Amygdala (tissue), 56 donors: ENCODE measurements at places on chromosomes 6 and 20.

DNA sequence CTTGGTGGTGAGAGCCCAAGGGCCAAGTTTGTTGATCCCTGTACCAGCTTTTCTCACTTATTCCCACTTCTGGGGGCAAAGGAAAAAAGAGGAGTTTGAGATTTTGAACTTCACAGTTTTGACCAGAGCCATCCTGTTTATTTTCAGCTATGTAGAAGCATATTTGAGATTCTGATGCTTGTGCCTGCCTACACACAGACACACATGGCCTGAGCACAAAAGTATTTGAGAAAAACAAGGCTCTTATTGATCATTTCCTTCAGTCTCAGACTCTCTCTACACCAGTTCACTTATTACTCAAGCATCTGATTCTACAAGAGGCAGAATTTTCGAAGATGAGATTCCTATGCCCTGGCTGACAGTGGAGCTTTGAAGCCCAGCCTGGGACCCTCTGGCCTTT lies 100.7 kb downstream of the TCP11 start:
- DNase-seq: no peak

DNA sequence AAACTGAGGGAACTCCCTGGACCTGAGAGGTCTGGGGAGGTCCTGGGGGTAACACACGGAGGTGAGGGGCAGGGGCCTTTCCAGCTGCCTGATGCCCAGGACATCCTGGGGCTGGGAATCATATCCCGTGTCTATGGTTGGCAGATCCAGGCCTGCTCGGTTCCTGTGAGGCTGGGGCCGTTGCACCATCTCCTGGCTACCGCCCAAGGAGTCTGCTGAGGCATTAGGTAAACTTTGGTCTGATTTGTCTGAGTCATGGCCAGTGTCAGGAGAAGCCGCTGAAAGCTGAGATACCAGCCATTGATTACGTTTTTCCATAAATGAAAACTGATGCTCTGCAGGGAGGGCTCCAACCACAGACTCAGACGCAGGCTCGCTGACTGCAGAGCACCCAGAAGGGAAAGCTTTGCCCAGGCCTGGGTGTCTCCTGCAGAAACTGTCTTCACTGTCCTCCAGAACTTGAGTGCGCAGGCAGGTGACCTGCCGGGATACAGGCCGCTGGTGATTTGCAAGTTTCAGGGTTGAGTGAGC lies 14.2 kb downstream of the TRAF3IP2 start:
- DNase-seq: no peak

DNA sequence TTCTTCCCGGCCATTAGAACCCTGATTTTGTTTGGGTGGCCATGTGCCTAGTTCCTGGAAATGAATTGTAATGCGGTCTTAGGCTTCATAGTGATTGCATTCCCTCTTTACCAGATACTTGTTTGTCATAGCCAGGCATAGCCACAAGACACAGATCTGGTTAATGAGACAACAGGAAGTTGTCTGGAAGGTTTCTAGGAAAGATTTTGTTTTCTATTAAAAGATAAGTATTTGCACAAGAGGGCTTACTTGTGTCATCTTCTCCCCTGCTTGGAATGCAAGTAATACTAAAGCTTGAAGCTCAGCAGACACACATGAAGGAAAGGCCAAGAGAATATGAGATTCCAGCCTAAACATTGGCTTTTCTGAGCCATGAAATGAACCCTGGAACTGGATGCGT lies 12.9 kb downstream of the FARS2 start:
- DNase-seq: no peak

DNA sequence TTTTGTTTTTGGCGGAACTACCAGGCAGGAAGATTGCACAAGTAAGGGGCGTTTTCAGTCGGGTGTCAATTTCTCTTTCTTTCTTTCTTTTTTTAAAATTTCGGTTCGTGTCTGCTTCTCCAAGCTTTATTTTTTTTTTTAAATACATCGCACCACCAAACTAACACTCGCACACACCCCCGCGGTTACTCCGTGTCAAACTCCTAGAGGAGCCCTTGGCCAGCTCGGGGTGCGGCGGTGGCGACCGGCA lies 338 bp downstream of the UTRN start:
- DNase-seq: no peak

- DNase-seq: no peak
These were observed 37.9 kb upstream of the FUCA2 start for GRCh38 chr6:143549221-143549948.

- no peak for DNase-seq
These were observed 183.8 kb downstream of the DHX35 start for GRCh38 chr20:39145921-39146320.
